ENCODE measurements at places on chromosomes 7 and 10.

DNA sequence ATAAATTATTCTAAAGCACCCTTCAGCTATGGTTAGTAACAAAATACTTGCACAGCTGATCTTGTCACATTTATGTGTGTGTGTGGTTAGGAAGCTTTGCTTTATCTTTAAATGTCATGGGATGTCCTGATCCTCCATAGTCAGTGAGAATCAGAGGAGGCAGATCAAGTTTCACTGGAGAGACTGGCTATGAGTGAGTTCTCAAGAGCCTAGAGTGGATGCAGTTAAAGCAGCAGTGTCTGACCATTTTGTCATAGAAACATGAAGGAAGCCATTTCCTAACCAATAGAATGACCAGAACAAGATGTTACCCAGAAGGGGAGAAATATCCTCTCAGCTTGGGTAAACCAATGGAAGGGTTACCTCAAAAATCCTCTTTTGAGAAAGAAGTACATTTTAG is 207.2 kb upstream of the DKK1 start:
- peak; percentile 63 for DNase-seq

GRCh38 chr7:17488829-17489228 is 190.4 kb downstream of the AHR start:
- DNase-seq, result no peak

DNA sequence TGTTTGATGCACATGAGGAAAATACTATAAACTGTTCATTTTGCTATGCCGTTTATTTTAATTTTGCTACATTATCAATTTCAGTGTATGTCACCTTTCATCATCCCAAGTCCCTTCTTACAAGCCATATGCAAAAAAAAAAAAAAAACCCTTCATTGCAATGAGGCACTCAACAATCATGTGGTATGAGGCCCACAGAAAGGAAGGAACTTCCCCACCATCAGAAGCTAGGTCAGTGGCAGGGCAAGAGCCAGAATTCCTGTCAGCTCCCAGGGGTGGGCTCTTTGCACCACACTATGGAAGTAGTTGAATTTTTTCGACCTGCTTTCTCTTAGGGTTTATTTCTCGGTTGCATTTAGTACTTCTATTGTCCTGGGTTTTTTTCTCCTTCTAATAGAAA is 75.4 kb downstream of the NOC3L start:
- DNase-seq, result no peak

DNA sequence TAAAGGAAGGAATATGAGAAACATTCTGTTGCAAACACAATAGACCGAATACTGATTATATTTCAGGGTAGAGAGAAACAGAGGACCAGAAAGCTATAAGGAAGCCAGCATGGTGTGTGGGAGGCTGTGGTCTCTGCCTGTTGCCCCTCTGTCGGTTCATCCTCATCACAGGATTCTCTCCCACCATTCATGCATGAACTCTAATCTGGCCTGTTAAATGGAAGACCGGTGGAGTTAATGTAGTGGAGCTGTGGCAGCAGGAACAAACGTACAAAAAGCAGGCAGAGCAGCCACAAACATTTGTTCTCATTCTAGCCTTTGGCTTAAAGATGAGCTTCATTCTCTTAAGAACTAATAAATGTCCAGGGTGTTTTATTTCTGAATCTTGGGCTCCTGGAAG is 902.4 kb downstream of the LRMDA start:
- DNase-seq, result no peak

DNA sequence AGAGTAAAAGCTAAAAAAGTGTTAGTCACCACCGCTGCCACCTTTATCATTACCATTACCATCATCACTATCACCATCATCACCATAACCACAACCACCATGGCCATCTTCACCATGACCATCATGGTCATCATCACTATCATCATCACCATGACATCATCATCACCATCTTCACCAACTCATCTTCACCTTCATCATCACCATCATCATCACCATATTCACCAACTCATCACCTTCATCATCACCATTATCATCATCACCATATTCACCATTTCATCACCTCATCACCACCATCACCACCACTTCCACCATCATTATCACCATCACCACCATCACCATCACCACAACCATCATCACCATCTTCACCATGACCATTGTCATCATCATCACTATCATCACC is 46.5 kb upstream of the PDGFA start:
- no peak for DNase-seq

GRCh38 chr7:15985587-15986384 is 299.3 kb upstream of the MEOX2 start:
- DNase-seq, result no peak

GRCh38 chr10:120260456-120260855 is 196.6 kb upstream of the PLPP4 start:
- DNase-seq, result no peak

DNA sequence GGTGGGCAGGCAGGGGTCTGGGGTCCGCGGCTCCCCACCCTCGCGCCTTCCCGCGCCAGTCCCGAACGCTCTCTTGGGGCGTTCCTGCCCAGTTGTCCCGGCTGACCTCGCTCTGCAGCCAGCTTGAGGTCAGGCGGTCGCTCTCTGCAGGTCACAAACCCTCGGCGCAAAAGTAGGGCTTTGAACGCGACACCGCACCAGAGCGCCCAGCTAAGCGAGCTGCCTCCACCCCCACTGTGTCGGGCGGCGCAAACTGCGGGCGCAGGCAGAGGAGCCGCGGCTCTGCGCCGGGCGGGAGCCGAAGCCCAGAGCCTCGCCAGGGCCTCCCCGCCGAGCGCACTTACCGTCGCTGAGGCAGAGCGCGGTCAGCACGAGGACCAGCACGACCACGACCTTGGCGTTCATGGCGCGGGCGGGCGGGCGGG is 284 bp downstream of the CXCL12 start:
- DNase-seq, result no peak

- no peak for DNase-seq
Measured at GRCh38 chr10:126157189-126157588, 231.1 kb downstream of the ADAM12 start.

GRCh38 chr10:11610826-11611247 is 613 bp downstream of the USP6NL start:
- DNase-seq, result no peak

GRCh38 chr7:49279891-49280290 is 355.5 kb downstream of the CDC14C start:
- DNase-seq, result no peak

DNA sequence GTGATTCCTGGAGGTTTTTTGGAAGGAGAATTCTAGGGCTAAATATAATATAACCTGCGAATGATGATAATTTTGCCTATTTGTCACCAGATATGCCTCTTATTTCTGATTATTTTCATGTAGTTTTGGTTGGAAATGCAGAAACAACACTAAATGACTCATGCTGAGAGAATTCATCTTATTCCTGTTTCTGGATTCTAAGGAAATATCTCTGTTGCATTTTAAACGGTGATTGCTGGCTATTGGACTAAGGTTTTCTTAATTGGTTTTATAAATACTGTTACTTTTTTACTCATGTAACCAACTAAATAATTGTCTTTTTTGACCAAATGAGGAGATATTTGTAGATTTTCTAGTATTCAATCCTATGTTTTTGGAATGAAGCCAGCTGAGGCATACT is 204.9 kb upstream of the NPSR1 start:
- DNase-seq, result no peak

- DNase-seq, result no peak
Measured at GRCh38 chr10:1674501-1674900, 62.8 kb downstream of the ADARB2 start.

GRCh38 chr10:60732807-60733516 is 45.3 kb upstream of the CDK1 start:
- DNase-seq, result no peak

DNA sequence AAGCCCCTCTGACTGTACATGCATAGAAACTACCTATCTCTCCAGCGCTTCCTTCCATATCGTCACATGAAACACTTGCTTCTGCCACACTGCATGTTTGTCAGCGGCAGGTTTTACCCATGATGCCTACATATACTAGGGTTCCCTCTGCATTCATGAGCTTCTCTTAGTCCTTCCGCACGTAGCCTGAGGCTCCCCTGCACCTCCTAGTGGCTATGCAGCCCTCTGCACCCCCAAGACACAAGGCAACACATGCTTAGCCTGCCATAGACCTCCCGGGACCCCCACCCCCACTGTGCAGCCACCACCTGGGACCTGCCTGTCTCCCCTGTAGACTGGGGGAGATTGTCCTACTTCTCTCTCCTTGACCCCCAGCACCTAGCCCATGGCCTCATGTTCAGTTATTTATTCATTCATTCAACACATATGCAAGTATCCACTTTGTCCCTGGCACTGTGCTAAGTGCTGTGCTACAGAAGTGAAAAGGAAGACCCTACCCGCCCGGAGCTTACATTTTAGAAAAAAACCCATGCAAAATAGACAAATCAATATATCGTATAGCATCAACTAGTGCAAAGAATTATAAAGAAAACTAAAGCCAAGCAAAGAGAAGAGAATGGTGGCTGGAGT is 23.5 kb downstream of the TMEM273 start:
- no peak for DNase-seq

GRCh38 chr7:47792521-47793121 is 155.6 kb downstream of the PKD1L1 start:
- DNase-seq, result no peak

DNA sequence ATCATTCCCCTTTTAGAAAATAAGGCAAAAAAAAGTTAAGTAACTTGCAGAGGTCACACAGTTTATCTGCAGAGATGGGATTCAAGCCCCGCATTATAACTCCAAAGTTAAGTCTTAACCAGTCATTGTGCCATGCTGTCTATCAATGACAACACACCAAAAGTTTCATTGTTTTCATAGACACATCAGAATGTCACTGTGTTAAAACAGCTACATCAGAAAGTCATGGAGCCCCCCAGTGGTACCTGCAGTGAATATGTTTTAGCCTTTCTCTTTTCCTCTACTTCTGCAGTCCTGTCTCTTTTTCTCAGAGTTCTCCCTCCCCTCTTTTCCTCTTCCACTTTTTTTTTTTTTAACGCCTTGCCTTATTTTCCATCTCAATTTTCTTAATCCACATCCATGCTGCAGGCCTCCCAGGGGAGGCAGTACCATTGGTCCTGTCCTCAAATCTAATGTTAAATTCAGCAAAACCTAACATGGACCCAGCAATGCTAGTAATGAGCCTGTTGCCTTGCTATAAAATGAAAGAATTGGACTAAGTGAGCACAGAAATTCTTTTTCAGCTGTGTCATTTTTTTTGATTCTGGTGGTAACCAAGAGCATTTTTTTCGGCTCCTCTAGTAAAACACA is 3.8 kb upstream of the NRCAM start:
- DNase-seq, result no peak

GRCh38 chr10:102300278-102300843 is 55.0 kb downstream of the GBF1 start:
- no peak for DNase-seq

- DNase-seq, result no peak
Measured at GRCh38 chr10:57807906-57808305, 459.8 kb downstream of the IPMK start.

- DNase-seq, result no peak
Measured at GRCh38 chr7:152180048-152180447, 154.6 kb downstream of the GALNT11 start.

DNA sequence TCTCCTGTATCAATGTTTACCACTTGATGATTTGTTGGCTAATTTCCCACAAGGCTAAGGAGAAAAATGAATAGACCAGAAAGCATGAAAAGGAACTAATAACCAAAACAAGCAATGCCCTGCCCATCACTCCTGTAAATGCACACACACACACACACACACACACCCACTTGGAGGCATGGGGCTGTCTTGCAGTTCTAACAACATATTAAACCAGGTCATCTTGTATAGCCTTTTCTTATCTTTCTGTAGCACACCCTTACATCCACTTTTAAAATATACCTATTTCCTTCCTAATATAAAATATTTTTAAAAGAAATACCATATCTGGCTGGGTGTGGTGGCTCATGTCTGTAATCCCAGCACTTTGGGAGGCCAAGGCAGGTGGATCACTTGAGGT is 105.3 kb downstream of the CTTNBP2 start:
- no peak for DNase-seq

GRCh38 chr7:104906556-104906955 is 107.4 kb upstream of the KMT2E start:
- no peak for DNase-seq

DNA sequence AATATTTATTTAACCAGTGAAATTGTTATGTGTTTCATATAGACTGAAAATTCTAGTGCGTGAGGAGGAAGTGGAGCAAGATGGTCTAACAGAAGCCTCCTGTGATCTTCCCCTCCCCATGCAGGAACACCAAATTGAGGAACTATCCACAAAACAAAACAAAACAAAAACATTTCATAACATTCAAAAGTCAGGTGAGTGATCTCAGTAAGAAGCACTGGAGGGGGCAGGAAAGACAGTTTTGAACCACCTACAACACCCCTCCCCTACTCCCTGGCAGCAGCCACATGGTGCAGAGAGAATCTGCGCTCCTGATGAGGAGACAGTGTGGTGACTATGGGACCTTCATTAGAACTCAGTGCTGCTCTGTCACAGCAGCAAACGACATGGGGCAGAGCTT is 221.9 kb upstream of the SEMA3C start:
- no peak for DNase-seq

GRCh38 chr10:70567603-70568002 is 34.9 kb downstream of the PRF1 start:
- peak; percentile 52 for DNase-seq

DNA sequence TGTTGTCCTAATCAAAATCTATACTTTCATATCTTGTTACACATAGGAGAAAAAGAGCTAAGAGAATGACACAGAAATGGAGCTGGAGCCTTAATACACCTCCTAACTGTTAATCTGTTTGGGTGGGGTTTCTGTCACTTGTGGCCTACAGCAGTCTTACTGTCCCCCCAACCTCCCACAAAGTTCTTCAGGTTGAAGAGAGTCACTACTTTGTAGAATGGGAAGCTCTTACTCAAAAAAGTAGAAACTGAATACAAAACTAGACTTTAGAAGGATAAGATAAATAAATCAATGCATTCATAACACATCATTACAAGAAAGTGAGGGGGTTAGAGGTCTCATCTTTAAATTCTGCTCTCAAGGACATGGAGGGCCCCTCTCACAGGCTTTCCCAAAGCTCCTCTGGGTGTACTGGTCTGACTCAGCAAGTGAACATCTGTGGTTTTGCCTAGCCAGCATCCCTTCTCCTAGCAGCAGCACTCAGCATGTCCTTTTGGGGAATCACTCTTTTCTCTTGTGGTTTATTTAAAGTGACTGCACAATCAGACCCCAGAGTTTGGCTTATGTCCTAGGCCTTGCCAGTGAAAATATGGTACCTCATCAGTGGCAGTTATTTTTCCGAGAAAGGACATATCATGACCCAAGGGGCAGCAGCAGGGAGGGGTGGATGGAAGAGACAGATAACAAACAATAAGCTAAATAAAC is 2.0 kb upstream of the BLVRA start:
- no peak for DNase-seq

DNA sequence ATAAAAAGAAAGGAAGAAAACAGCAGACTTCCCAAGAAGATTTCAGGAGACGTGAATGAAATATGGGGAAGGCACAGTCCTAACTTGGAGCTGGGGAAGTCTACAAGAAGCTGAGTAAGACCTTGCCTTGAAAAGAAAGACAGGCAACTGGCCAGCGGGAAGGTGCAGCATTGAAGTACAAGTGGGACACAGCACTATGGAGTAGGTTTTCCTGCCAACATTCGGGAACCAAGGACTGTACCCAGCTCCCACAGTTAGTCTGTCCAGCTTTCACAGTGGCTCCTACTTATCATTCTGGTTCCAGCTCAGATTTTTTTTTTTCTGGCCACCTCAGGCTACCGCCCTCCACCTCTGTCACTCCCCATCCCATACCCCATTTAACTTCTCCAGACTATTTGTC is 10.0 kb downstream of the HPS1 start:
- no peak for DNase-seq

GRCh38 chr7:18874880-18875279 is 242.6 kb downstream of the TWIST1 start:
- no peak for DNase-seq

GRCh38 chr7:30369879-30370278 is 85.5 kb downstream of the ZNRF2 start:
- no peak for DNase-seq
